Gastroesophageal sphincter (tissue), 4 donors: ENCODE measurements at places on chromosomes 12 and 14.
A peak's percentile ranks its signal among the peaks of the same experiment; 100 is the strongest.

- ATAC-seq: no peak
These were observed 3.3 kb downstream of the ISM2 start for GRCh38 chr14:77495334-77495733.

- ATAC-seq: no peak
These were observed 180.5 kb upstream of the SFSWAP start for GRCh38 chr12:131530422-131530821.

GRCh38 chr12:97716356-97716755 lies 253.8 kb downstream of the RMST start:
- no peak for ATAC-seq

DNA sequence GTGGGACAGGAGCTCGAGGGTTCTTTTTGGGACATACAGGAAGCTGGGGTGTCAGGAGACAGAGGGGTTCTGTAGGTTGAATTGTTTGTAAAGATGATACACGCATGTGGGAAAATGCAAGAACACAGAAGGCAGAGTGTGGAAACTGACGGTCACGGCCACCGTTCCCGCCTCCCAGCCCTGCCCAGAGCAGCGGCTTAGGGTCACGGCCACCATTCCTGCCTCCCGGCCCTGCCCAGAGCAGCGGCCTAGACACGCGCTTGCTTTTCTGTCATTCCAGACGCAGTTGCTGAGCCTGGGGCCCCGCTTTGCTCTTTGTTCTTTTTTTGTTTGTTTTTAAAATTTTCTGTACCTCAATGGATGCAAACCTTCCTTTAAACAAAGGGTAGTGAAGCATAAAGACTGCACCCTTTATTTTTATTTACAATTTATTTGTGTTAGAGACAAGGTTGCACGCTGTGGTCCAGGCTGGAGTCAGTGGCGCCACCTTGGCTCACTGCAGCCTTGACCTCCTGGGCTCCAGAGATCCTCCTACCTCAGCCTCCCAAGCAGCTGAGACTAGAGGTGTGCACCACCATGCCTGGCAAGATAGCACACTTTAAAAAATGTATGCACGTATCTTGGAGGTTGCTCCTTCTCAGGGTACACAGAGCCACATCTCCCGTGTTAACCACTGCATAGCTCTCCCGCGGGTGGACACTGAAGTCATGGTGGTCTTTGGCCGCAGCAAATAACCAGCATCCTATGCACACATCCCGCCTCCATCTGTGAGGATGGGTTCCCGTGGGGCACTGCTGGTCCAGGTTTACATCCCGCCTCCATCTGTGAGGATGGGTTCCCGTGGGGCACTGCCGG lies 142.3 kb downstream of the ADGRD1 start:
- no peak for ATAC-seq

DNA sequence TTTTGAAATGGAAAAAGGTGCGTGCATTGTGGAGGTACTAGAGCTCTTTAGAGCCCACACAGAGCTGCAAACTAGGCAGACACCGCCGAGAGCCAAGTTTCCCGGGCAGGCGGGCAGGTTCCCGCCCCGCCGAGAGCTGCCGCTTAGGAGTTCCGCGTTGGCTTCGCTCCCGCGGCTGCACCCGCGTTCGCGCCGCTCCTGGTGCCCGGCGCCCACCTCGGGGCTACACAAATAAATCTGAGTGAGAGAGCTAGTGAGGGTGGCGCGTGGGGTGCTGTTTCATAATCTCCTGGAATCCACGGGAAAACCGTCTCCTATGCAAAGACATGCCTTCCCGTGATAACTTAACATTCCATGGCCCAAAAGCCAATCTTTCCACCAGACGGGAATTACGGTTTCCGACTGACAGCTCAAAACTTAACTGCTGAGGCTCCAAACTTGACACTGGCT lies 645 bp downstream of the KITLG start:
- peak; percentile 35 for ATAC-seq

- peak; percentile 88 for ATAC-seq
These were observed 7.2 kb downstream of the ALDH2 start for GRCh38 chr12:111773801-111774551.

DNA sequence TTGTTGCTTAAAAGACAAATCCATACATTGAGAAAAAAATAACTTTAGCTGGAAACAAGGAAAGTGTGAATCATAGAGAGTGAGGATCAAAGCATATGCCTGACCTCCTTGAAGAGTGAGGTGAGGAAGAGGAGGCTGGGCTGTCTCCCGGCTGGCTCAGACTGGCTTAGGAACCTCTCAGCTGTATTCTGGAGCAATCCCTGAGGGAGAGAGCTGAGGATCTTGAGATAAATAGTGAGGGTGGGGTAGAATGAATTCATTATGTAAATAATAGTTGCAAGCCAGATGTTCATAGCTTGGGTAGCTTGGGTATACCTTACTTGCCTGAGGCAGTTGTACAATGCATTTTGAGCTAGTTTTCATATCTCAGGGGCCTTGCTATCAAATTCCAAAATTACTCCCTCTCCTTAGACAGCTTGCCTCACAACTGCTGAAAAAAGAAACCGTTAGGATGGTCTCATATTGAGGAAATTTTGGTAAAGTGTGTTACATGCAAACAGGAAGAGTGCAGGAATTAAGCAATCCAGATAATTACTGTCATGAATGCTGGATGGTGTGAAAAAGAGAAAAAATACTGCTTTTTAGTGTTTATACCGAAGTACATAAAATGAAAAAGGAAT lies 30.5 kb upstream of the SLC15A5 start:
- ATAC-seq: peak; percentile 46

DNA sequence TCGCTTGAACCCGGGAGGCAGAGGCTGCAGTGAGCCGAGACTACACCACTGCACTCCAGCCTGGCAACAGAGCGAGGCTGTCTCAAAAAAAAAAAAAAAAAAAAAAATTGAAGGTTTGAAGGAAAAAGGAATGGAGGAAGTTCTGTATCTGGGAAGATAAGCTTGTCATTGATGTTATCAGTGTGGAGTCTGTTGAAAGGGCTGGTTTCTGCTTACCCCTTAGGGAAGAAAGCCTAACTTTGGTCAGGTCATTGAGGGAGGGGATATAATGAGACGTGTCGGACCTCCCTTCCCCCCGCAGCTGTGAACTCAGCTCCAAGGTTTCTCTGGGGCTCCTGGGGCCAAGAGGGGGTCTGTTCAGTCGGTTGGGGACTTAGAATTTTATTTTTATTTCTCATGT lies 16.4 kb downstream of the DAO start:
- no peak for ATAC-seq

GRCh38 chr12:126792411-126792810 lies 1474.6 kb upstream of the TMEM132C start:
- ATAC-seq: no peak

DNA sequence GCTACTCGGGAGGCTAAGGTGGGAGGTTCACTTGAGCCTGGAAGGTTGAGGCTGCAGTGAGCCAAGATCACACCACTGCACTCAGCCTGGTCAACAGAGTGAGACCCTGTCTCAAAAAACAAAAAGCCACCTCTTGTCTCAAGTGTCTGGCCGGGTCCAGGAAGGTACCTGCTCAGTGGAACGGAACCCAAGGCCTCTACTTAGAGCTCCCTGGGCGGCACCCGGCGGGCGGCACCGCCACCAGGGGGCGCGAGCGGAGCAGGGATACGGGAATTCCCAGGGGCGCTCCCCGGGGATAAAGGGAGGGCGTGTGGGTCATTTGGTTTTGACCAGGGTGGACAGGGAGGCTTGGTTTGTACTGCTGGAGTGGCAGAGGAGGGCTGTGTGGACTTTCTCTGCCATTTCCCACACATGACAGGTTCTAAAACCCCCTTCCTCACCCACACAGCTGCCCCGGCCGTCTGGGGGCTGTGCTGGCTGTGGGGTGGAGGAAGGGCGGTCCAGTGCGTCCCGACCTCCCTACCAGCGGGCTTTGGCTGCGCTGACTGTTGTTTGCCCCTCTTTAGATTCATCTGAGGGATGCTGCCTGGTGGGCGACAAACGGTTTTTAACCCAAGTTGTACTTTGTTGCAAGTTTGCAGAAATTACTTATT lies 91.4 kb downstream of the SETD3 start:
- no peak for ATAC-seq

DNA sequence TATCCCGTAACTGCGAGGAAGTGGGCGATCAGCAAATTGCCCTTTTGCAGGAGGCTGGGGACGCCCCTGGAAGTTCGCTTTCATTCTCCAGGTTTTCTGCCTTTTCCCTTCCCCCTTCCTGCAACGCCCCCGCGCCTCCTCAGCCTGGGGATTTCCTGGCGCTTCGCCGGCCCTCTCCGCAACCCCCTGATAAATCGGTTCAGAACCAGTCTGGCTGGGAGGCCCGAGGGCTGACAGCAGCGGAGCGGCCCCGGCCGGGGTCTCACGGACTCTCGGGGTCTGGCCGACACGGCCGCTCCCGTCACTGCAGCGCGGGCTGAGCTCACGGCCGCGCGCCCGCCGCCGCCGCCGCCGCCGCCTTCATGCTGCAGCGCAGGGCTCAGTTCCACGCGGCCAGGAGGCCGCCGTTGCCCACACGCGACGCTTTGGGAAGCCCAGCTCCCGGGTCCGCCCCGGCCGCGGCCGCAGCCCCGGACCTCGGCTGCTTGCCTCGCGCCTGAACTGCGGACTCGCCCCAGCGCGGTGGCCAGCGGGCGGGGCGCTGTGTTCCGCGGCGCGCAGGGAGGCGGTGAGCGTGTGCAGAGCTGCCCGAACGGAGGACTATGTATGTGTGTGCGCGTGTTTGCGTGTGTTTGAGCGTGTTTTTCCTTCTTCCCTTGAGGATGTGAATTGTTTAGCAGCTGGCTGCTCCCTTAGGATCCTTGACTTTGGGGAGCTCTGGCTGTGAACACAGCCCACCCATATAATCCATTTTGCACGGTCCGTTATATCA lies at the start of gene LRFN5:
TSS of gene LRFN5 (plus strand) at position 345 of the 772 bp plus-strand sequence.
- ATAC-seq: peak; percentile 56

DNA sequence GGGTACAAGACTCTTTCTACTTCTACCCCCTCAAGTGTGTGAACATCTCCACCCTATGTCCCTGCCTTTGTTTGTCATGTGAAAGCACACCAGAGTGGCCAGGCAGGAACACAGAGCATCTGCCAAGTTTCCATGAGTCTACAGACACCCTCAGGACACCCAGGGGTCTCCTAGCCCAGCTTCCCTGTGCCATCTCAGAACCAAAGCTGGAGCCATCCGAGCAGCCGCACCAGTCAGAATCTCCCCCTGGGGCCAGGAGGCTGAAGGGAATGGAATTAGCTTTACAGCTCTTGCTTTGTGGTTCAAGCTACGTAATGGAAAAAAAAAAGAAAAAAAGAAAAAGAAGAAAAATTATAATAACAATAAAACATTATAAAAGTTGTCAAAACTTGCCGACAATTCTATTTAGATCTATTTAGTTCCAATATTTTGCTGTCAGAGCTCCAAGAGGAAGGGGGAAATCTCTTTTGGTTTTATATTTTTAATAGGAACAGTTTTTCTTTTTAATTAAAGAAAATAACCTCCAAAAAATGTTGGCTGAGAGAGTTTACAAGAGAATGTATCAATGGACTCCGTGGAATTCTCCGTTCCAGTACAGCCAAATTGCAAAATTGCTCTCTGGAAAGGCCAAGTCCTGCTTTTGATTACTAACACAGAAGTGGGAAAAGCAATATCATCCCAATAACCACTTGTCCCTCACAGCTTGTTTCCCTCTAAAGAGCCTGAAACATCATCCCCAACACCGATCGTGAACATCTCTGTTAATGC lies 37.1 kb downstream of the TBX5 start:
- peak; percentile 71 for ATAC-seq

GRCh38 chr12:107545737-107546353 lies 139.8 kb upstream of the PWP1 start:
- ATAC-seq: peak; percentile 31

GRCh38 chr12:118480235-118480634 lies 103.9 kb downstream of the SUDS3 start:
- no peak for ATAC-seq

DNA sequence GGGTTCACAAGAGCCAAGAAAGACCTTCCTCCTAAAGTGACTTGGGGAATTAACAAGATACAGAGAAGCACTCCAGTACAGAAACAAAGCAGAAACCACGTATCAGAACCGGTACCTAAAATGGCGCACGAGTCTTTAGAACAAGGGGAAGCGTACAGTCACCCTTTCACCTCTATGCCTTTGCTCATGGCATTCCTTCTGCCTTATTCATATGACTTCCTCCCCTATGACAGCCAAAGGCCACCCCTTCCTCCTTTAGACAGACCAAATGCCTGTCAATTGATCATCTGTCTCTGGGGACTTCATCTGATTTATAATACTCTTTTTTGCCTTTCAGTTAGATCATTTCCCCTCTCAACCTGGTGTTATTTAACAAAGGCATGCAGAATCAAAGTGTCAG lies 89.5 kb upstream of the OSBPL8 start:
- no peak for ATAC-seq

DNA sequence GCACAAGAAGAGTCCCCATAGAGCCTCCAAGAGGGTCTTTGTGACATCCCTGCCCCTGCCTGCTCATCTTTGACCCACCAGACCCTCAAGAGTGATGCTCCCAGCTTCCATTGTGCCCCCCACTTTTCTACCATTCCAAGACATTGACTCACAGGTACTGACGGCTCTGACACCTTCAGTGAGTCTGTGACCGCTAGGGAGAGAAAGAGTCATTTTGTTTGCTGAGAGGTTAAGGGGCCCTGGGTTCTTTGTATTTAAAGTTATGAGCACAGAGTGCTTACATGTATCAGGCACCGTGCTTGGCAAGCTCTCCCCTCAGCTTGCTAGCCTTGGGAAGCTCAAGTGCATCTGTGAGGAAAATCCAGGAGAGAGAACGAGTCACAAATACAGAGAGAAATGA lies 7.1 kb upstream of the KRT82 start:
- no peak for ATAC-seq

GRCh38 chr12:66290716-66291200 lies 11.5 kb upstream of the HELB start:
- no peak for ATAC-seq

DNA sequence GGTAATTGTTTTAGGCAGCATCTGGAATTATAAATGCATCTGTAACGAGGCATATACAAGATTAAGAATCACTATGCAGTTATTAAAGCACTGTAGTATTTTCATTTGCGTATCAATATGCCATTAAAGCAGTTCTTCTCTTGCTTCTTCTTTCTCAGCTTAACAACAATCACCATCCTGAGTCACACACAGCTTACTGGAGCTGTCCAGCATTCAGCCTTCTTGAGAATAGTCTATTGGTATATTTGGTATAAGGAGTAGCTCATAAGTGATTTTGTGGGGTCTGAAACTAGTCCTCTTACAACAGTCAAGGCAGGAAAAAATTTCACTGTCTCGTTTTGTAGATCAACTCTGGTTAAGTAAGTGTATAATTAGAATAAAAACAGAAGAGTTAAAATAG lies 523.0 kb upstream of the FOXG1 start:
- ATAC-seq: no peak

GRCh38 chr12:65022421-65022820 lies 98.7 kb downstream of the WIF1 start:
- no peak for ATAC-seq

- ATAC-seq: no peak
These were observed 122.1 kb upstream of the PARP11 start for GRCh38 chr12:3995306-3995705.

GRCh38 chr14:75909630-75910029 lies 72.2 kb downstream of the TGFB3 start:
- no peak for ATAC-seq

DNA sequence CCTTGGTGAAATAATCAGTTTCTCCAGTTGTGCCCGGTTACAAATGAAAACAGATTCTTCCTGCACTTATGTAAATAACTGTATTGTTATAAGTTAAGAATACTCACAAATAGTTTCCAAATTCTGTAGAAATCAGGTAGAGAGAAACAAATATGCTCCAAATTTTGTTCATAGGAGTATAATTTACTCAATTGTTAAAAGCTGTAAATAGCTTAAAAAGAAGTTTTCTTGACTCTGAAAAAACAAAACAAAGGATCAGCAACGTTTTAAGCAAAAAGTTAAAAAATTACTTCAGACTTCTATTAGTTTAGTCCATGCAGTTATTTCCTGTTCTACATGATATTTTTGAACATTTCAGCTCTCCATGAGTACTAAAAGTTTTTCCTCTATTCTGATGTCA lies 30.0 kb upstream of the SLC38A4 start:
- no peak for ATAC-seq
